ENCODE measurements at places on chromosomes 6 and 20.

- H3K27me3 ChIP-seq, result no peaks in the 10 kb centered on the region
- no peaks in the 10 kb centered on the region for H3K36me3 ChIP-seq
- no peak overlapping the region for H3K27ac ChIP-seq
- no peak overlapping the region for H3K4me3 ChIP-seq
- DNase-seq, result no peak
Observed at GRCh38 chr6:56220078-56220477, 27.3 kb downstream of the COL21A1 start.

DNA sequence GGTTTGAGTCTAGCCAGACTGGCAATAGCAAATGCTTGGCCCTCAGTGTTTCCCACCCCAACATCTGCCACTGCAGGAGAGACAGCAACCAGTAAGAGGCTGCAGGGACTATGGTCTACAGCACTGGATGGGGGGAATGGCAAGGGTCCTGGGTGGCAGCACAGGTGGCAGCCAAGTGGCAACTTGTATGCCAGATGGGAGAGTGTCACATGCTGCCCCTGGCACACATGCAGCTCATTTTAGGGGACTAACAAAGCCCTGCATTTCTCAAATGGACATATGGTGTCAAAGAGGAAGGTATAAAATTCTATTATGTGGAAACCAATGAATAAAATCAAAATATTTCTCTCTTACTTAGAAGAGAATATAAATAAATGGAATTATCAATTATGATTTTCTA, 298.7 kb upstream of the MARCKS start:
- DNase-seq, result no peak
- H3K27ac ChIP-seq, result no peak overlapping the region
- H3K36me3 ChIP-seq, result no peaks in the 10 kb centered on the region
- no peak overlapping the region for H3K4me3 ChIP-seq
- H3K4me1 ChIP-seq, result peaks cover 6% of the 10 kb centered on the region

- no peak for DNase-seq
- H3K4me1 ChIP-seq, result no peaks in the 10 kb centered on the region
- no peaks in the 10 kb centered on the region for H3K27me3 ChIP-seq
- no peak overlapping the region for H3K4me3 ChIP-seq
Observed at GRCh38 chr6:135920689-135921088, 69.2 kb downstream of the PDE7B start.

- H3K27me3 ChIP-seq, result no peaks in the 10 kb centered on the region
- H3K27ac ChIP-seq, result no peak overlapping the region
- H3K4me1 ChIP-seq, result peaks cover 47% of the 10 kb centered on the region
- no peak overlapping the region for H3K4me3 ChIP-seq
- H3K36me3 ChIP-seq, result no peaks in the 10 kb centered on the region
Observed at GRCh38 chr20:45343532-45344167, 4.6 kb downstream of the SDC4 start.

DNA sequence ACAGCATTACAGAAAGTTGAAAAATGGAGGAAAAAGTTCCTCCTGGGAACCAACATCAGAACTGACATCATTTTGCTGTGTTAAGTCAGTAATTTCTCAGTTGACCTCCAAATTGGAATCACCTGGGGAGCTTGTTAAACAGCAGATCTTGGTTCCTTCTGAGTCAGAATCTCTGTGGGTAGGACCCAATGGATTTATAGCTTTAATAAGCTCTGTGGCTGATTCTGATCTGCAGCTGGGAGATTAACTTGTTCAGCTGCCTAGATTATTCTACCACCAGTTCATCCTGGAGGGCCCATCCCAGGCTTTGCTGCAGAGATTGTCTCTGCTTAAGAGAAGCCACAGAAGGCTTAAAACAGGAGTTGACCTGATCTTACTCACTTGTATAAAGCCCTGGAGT, 90.7 kb upstream of the POPDC3 start:
- H3K27ac ChIP-seq, result no peak overlapping the region
- H3K4me3 ChIP-seq, result no peak overlapping the region

GRCh38 chr6:25435416-25435985, 156.3 kb downstream of the CARMIL1 start:
- no peaks in the 10 kb centered on the region for H3K36me3 ChIP-seq
- no peak for DNase-seq
- no peak overlapping the region for H3K4me3 ChIP-seq

DNA sequence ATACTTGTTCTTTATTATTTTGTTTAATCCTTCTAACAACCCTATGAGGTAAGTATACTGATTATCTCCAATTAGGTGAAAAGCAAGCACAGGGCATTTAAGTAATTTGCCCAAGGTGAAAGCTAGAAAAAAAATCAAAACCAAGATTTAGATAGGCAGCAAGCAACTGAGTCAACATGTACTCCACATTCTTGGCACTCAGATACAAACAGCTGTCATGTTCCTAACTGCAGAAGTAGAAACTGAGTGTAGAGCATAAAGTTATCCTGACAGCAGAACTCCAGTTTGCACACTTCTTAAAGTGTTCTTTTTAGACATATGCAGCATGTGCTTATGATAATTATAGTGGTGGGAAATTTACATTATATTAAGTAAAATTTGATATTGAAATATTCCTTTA, 278.1 kb downstream of the MEI4 start:
- no peaks in the 10 kb centered on the region for H3K36me3 ChIP-seq
- H3K4me1 ChIP-seq, result no peaks in the 10 kb centered on the region
- no peak overlapping the region for H3K4me3 ChIP-seq
- no peaks in the 10 kb centered on the region for H3K27me3 ChIP-seq
- no peak for DNase-seq

DNA sequence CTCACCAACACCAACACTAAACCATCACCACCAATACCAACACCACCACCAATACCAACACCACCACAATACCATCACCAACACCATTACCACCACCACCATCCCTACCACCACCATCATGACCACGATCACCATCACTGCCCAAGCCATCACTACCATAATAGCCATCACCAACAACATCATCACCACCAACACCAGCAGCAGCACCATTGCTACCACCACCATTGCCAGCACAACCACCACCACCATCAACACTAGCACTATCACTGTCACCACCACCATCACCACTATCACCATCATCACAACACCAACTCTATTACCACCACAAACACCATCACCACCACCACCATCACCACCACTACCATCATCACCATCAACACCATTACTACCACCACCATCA, 53.0 kb downstream of the TMEM242 start:
- no peak for DNase-seq
- peaks cover 5% of the 10 kb centered on the region for H3K4me1 ChIP-seq
- H3K27me3 ChIP-seq, result no peaks in the 10 kb centered on the region
- no peaks in the 10 kb centered on the region for H3K36me3 ChIP-seq
- H3K4me3 ChIP-seq, result peak overlapping the region; percentile 12

DNA sequence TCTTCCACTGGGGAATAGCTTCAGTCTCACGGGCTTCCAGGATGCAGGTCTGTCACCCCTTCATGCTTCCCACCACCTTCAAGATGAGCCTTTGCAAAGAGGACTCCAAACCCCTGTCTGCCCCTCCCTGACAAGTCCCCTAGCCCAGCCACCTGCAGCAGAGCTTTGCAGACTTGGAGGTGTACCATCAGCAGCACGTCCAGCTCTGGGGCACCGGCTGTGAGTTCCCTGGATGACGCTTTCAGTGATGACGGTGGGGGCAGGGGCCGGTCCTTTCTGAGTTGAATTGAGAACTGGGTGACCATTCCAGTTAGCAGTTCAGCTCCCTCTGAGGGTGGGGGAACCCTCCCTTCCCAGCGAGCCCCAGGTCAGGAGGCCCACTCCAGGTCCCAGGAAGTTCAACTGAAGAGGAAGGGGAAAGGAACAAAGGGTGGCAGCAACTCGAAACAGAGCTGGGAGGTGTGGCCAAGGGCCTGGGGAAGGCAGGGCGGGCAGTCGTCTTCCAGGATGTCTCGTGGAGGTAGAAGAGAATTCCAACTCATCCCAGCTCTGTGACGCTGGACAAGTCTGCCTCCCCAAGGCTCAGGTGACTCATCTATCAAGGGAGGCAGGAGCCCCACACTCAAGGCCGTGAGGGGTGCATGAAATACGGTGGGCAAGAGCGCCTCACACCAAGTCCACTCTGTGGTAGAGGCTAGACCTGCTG, 86.0 kb downstream of the PTPN1 start:
- H3K36me3 ChIP-seq, result no peaks in the 10 kb centered on the region
- H3K27ac ChIP-seq, result no peak overlapping the region
- no peaks in the 10 kb centered on the region for H3K27me3 ChIP-seq

DNA sequence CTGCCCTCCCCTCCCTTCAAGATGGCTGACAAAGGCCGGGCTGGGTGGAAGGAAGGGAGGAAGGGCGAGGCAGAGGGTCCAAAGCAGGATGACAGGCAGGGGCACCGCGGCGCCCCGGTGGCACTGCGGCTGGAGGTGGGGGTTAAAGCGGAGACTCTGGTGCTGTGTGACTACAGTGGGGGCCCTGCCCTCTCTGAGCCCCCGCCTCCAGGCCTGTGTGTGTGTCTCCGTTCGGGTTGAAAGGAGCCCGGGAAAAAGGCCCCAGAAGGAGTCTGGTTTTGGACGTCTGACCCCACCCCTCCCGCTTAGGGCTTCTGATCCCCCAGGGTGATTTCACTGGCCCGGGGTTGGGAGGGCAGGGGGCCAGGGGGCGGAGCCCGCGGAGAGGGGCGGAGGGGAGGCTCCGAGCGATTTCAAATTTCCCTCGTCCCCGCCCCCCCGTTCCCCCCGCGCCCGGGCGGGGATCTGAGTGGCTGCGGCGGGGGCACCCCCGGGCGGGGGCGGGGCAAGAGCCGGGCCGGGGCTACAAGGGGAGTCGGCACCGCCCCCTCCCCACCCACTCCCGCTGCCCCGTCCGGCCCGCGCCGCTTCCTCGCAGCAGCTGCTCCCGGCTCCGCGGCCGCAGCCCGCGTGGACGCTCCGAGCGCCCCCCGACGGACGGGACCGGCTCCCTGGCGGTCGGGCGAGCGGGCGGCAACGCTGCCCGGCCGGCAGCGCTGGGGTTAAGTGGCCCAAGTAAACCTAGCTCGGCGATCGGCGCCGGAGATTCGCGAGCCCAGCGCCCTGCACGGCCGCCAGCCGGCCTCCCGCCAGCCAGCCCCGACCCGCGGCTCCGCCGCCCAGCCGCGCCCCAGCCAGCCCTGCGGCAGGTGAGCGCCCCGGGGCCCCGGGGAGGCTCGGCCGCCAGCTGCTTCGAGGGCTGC, at the start of gene DNMT3B:
DNMT3B (plus strand) TSS at position 555 of the 923 bp plus-strand sequence. CDS start 17,939 bp downstream, outside the sequence.
- H3K4me3 ChIP-seq, result peak within 1 kb of the TSS; percentile 93
- no peaks in the 10 kb centered on the region for H3K36me3 ChIP-seq
- peak; percentile 91 for DNase-seq
- H3K27me3 ChIP-seq, result no peaks in the 10 kb centered on the region
- H3K4me1 ChIP-seq, result peaks cover 24% of the 10 kb centered on the region

DNA sequence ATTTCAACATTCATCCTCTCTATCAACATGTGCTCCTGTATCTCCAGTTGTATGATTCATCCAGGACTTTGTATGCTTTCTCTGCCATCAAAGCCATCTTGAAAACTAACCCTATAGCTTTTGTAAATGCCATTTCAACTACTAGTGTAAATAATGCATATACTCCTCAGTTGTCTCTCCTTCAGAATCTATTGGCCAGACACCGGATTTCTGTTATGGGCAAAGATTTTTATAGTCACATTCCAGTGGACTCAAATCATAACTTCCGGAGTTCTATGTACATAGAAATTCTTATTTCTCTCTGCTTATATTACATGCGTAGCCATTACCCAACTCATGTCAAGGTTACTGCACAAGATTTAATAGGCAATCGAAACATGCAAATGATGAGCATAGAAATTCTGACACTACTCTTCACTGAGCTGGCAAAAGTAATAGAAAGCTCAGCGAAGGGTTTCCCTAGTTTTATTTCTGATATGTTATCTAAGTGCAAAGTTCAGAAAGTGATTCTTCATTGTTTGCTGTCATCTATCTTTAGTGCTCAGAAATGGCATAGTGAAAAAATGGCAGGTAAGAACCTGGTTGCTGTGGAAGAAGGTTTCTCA, 54.8 kb downstream of the PGM3 start:
- no peaks in the 10 kb centered on the region for H3K27me3 ChIP-seq
- no peak for DNase-seq
- no peak overlapping the region for H3K27ac ChIP-seq
- H3K4me1 ChIP-seq, result no peaks in the 10 kb centered on the region
- H3K36me3 ChIP-seq, result peaks cover 62% of the 10 kb centered on the region

- H3K27ac ChIP-seq, result no peak overlapping the region
- H3K4me3 ChIP-seq, result no peak overlapping the region
- no peaks in the 10 kb centered on the region for H3K4me1 ChIP-seq
Observed at GRCh38 chr6:45651301-45651700, 273.6 kb upstream of the SUPT3H start.

DNA sequence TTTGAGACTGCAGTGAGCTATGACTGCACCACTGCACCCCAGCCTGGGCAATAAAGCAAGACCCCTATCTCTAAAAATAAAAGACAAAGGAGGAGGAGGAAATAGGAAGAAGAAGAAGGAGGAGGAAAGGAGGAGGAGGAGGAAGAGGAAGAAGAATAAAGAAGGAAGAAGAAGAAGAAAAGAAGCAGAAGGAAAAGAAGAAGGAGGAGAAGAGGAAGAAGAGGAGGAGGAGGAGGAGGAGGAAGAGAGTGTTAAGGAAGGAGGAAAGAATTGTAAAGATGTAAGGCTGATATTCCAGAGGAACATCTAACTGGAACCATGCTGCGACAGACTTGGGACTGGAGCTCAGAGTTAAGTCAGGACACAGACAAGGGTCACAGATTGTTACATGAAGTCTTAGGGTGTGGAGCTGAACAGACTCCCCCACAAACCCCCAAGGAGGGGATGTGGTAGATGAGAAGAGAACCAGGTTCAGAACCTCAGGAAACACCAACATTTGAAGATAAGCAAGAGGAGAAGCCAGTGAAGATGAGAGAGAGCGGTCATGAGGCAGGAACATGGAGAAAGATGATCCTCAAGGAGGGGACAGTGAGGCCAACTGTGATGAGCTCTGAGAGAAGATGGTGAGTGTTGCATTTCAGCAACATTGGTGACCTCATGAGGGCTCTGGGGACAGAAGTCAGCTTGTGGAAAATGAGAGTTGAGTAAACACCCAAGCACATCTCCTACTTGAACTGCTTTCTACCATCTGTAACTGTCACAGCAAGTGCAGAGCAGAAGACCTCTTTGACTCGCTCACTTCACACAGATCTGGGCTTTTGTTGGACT, 118.2 kb downstream of the CD164 start:
- no peaks in the 10 kb centered on the region for H3K36me3 ChIP-seq
- no peaks in the 10 kb centered on the region for H3K4me1 ChIP-seq
- H3K4me3 ChIP-seq, result no peak overlapping the region

- no peaks in the 10 kb centered on the region for H3K36me3 ChIP-seq
- H3K27ac ChIP-seq, result peak overlapping the region; percentile 62
- no peak overlapping the region for H3K4me3 ChIP-seq
- no peak for DNase-seq
- peaks cover 16% of the 10 kb centered on the region for H3K4me1 ChIP-seq
Observed at GRCh38 chr6:138970856-138971425, 17.1 kb downstream of the REPS1 start.

DNA sequence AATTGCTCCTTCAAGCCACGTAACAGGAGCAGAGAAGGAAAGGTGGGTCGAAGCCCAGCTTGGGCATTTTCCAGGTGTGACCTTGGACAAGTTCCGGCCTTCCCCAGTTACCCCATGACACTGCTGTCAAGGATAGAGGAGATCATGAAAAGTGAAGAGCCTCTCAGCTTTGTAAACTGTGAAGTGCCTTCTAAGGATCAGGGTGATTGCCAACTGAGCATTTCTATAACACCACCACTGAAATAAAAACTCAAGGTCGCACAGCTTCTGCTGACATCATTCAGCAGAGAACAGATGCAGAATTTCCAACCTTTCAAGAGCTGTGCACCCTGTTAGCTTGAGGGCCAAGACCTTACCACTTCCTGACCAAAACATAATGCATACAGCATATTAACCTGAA, 24.0 kb upstream of the ZMYND8 start:
- H3K27me3 ChIP-seq, result no peaks in the 10 kb centered on the region
- no peaks in the 10 kb centered on the region for H3K36me3 ChIP-seq
- no peak overlapping the region for H3K27ac ChIP-seq

Measured in neuronal stem cell (in vitro differentiated cells).